ENCODE measurements at places on chromosomes 2 and 18.
A peak's percentile ranks its signal among the peaks of the same experiment; 100 is the strongest.

GRCh38 chr18:41504316-41504715 lies 450.7 kb upstream of the PIK3C3 start:
- no peak for DNase-seq

- peak; percentile 32 for DNase-seq
These were observed 503 bp downstream of the ANXA4 start for GRCh38 chr2:69742322-69742952.

DNA sequence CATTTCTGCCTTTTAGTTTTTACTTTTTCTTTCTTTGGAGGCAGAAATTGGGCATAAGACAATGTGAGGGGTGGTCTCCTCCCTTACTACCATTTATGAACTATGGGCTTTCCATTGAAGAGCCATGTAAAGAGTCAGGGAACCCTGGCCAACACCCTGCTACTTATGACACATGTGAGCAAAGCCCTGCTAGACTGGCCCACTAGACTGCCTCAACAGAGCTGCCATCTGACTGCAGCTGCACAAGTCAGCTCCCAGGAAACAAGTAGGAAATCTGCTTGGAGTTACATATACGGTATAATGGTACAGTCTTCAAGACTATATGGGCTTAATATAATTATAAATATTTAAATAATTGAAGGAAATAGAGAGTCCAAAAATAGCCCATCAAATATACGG lies 816.8 kb downstream of the TRIB2 start:
- DNase-seq, result no peak

- DNase-seq, result no peak
These were observed 96.1 kb upstream of the PIK3C3 start for GRCh38 chr18:41858761-41859555.

GRCh38 chr18:75679331-75679730 lies 251.8 kb upstream of the SMIM21 start:
- no peak for DNase-seq

- no peak for DNase-seq
These were observed 148.8 kb downstream of the ARL4C start for GRCh38 chr2:234348081-234348480.

DNA sequence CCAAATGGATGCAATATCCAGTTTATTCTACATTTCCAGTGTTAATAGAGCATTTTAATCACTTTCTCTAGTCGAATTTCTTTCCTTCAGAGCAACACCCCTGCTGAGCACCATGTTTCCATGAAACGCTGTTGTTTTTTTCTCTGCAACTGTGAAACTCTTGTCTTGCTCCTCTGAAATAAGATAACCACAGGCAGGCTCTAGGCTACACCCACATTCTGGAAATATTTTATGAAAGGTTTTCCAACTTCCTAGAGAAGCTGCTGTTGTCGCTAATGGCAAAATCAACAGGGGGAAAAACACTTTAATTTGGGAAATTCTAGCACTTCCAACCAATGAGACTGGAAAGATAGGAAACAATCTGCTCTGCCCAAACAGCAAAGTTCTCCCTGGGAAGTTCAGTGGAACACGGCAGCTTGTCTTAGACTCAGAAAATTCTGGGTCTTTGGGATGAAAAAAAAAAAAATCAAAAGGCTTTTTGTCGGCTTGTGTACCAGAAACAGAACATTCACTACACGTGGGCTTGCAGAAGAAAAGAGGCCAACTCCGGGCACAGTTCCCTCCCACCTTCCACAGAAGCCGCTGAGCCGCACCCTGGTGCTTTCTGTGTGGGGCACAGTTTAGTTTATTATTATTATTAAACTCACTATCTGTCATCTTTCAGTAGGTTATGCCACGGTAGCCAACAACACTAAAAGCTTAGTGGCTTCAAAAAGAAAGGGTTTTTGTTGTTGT lies 98.7 kb downstream of the MMADHC start:
- no peak for DNase-seq

DNA sequence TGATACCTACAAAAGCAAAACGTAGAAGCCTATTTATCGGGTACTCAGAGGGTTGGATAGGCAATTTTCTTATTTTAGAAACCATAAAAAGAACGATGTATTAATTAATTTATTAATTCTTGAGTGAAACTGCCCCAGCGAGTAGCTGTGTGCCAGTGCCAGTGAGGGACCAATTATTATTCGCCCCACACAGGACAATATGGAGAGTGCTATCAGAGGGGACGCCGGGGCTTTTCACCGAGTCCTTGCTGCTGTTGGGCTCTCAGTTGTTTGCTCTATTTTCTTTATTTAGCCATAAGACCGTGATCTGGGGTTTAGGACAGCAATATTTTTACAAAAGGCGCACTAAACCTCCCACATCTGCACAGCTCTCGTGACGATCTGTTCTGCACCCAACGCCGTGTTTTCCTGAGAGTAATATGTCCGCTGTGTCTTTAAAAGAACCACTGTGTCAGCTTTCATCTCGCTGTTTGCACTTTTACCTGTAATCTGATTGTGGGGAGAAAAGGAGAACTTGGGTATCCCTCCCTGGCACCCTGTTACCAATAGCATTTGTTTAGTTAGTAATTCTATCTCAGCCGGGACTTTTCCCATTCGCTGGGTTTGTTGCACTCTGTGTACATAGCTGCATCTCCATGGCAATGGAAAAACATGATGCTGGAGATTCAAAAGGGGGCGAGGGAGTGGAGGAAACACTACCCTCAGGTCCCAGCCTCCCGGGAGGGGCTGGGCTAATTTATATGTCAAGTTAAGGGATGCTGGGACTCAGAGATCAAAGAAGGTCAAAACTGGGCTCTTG lies 30.1 kb upstream of the ZNF516 start:
- DNase-seq, result no peak

DNA sequence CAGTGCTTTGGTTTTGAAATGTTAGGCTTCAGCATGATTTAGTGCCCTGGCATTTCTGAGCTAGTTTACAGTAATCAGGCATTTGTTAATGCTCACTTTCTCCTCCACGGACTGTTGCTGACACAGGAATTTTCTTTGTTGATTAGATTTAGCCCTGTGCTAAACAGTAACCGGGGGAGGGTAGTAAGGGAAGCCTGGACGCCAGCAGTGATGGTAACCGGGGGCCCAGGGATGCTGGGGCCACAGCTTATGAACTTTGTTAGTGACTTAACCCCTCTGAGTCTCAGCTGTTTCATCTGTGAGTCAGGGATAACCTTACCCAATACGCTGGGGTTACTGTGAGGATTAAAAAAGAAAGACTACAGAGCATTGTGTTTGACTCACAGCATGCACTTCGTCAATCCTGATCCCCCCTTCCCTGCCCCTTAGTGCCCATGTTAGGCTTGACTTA lies 33.5 kb downstream of the KLHL29 start:
- no peak for DNase-seq

DNA sequence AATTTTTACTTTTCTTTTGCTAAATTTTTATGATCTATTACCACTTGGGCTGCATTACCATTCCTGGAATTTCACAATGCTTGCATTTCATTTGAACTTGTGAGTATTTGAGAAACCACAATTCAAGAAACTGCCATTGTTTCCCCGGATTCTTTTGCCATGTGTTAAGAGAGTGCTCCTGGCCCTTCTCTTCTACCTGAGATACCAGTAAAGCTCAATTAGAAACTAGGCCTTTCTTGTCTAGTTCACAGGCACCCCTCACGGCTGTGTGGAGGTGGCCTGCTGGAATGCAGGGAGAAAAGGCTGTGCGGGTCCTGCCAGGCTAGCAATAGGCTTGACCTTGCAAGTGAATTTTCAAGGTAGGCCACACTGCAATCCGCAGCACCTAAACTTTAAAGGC lies 40.8 kb downstream of the ZEB2 start:
- no peak for DNase-seq

GRCh38 chr2:241804326-241805229 lies 4.4 kb upstream of the NEU4 start:
- DNase-seq, result peak; percentile 58

- DNase-seq, result no peak
These were observed 131.5 kb downstream of the ZNF532 start for GRCh38 chr18:58996131-58996641.

- no peak for DNase-seq
These were observed 61.4 kb downstream of the TWIST2 start for GRCh38 chr2:238908960-238909951.

GRCh38 chr2:86370579-86370978 lies 33.2 kb upstream of the REEP1 start:
- no peak for DNase-seq

DNA sequence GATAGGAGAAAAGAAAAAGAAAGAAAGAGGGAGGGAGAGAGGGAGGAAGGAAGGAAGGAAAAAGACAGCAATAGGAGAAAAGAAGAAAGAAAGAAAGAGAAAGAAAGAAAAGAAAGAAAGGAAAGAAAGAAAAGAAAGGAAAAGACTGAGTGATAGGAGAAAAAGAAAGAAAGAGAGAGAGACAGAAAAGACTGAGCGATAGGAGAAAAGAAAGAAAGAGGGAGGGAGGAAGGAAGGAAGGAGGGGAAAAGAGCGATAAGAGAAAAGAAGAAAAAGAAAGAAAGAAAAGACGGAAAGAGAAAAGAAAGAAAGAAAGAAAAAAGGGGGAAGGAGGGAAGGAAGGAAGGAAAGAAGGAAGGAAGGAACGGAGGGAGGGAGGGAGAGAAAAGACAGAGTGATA lies 216.7 kb downstream of the DOK6 start:
- DNase-seq, result no peak

GRCh38 chr2:98909317-98910211 lies 26.5 kb downstream of the CRACDL start:
- DNase-seq, result no peak

DNA sequence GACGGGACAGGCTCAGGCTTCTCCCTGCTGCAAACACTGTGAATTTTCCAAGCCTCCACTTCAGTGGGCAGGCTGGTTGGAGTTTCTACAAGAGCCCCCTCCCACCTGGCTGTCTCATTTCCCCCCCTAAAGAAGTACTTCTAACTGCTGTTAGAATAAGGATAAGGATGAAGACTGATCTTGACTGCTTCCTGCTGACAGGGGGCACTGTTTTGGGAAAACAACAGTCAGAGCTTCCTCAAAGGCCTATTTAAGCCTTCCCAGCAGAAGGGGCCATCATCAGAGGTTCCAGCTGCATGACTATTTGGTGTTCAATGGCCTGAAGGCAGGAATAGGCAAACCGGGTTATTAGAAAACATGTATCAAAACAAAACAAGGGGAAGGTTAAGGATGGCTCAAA lies 1162.8 kb downstream of the DSC3 start:
- DNase-seq, result no peak

DNA sequence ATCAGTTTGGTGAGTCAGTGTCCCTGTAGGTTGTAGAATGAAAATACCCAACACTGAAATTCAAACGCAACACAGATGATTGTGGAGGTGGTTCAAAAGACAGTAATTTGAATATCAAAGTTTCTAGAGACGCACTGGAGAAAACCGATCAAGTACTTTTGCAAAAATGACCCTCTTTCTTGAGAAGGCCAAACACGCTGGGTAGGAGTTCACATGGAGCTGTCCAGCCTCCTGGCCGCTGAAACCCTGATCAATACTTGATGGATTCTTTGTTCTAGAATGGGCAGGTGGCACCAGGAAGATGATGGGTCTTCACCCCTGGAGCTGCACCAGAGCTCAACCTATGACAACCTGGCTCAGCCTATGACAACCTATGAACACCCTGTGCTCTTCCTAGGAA lies 39.7 kb upstream of the UBE2F start:
- DNase-seq, result no peak

DNA sequence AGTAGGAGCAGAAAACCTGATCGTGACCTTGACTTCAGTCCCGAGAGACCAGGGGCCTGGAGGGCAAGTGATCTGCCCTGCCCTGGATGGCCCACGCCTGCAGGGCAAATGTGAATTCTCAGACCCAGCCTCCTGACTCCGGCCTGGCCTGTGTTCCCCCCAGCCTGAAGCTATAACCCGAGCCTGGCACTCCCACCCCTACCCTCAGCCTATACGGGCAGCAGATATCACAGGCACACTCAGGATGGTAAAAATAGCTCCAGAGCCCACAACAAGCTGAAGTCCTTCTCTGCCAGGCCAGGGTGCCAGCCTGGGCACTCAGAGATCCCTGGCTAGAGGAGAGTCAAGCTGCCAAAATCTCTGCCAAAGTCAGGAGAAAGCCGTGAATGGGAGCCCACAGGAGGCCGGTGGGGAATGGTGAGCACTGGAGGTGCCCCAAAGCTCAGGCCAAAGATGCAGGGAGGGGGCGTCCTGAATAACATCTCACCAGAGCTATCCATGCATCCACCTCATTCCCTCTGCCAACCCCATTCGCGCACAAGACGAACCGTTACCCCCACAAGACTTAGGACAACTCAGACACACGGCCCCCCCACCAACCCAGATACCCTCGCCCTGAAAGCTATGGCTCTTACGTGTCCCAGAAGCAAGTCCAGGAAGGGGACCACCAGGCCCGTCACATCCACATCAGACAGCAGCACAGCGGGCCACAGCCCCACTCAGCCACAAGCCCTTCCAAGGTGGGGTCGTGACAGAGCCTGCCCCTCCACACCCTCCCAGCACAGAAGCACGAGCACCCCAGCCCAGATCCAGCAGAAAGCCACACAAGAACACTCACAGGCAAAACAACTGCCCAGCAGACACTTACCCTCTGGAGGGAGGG lies 144.9 kb downstream of the TNS1 start:
- no peak for DNase-seq

DNA sequence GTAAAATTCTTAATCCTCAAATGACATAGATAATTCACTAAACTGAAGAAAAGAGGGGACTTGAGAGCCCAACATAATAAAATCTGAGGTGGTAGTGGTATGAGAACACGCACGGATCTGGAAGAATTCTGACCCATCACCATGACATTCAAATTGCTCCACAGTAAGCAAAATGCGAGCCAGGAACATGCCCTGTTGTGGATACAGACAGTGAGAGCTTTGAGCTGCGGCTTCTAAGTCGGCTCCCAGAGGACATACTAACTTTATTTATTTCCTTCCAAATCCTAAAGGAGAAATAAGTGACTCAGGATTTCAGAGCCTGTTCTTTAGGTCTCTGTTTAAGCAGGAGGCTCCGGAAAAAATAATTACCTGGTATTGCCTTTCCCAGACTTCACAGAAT lies 143.4 kb upstream of the SMAD7 start:
- DNase-seq, result no peak

- DNase-seq, result no peak
These were observed 55.6 kb downstream of the SP110 start for GRCh38 chr2:230164139-230164538.

GRCh38 chr2:237486334-237486818 lies 675 bp upstream of the MLPH start:
- no peak for DNase-seq
